ENCODE measurements at places on chromosomes 1 and 21.

DNA sequence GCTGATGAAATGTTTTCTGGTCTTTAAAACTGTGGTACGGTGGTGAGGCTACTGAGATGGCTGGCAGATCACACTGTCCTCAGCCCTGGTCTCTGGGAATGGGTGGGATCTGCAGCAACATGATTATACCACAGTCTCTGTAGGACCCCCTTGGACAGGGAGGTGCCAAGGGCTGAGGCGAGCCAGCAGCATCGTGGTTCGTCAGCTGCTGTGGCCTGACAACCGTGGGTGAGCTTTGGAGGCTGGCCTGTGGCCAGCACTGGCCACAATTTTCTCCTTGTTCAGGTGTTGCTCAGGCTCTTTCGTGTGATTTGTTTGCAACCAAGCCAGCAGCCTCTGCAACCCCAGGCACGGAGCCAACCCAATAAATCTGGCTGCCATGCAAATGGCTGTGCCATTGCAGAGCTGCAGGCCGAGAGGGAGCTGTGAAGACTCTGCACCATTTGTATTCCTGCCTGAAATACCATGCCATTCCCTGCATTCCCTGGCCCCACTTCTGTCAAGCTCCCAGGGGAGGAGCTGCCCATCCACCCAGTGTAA, 70.9 kb downstream of the PCP4 start:
- DNase-seq, result no peak

DNA sequence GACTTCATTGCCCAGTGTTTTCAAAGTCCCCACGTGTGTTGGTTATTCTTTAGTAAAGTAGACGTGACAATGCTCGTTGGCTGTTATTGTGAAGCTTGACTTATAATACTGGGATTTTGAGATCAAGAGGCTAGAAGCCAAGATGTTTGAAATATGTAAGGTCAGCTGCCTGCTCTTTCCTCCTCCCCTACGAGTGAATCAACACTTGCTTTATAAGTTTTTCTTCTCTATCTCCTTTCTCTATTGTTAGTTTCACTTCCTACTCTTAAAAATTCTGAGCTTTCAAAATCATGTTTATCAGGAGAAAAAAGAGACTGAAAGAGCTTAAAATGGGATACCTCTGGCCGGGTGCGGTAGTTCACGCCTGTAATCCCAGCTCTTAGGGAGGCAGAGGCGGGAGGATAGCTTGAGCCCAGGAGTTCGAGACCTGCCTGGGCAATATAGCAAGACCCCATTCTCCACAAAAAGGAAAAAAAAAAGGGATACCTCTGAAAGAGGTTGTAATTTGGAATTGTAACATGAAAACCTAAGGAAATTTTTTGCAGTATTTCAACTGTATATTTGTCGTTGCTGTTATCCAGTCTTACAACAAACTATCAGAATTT, 72.0 kb downstream of the EPB41 start:
- DNase-seq, result no peak

- no peak for DNase-seq
Measured at GRCh38 chr21:28833182-28833581, 159.5 kb downstream of the LTN1 start.

DNA sequence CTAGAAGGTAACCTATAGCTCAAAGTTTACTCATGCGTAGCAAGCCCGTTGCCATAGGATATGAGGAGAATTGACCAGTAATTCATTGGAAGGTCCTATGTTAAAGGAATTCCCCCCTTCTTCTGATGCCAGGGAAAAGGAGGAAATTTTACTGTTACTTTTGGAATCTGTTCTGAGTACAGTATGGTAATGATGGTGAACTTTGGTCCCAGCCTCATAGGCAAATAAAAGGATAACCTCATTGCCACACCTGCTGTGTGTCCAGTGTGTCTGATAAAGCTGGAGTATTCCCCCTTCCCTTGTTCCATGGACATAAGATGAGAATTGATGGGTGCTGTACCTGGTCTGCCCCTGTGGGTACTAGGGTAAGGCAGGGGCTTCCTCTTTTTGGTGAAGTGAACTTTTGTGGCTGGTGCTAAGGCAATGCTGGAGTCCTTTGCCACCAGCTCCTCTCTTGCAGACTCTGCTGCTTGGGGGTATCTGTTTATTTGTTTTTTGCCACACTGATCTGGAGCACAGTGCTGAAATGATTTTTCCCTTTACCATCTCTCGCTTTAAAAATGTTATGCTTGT, 22.2 kb downstream of the MPZ start:
- DNase-seq, result no peak

DNA sequence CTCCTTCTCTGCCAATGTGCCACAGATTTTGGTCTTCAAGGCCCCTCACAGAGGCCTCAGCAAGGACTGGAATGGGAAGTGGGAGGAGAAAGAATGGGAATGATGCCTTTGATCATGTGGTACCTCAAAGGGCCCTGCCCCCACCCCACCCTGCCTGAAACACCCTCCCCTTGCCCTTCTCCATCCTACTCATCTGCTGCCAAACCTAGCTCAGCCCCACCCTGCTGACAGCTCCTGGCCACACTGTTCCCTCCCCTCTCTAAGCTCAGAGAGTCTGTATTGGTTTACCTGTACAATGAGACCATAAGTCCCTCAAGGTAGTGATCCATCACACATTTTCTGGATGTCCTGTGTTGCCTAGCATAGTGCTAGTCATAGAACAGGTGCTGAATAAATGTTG, 6.7 kb upstream of the ARHGAP30 start:
- DNase-seq, result no peak

DNA sequence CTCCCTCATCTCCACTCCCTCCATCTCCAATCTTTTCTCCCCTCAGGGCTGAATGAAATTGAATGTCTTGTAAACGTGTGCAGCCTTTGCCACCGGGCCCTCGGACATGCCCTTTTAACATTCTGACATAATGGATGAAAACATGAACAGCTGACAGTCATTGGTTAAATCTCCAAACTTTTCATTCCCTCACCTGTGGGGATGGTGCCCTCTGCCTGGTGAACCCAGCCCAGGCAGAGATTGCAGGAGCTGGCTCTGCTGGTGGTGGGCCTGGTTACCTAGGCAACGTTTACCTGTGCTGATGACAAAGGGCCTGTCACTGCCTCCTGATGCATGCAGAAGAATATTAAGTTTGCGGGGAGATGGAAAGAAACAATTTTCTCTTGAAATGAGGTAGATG, 21.3 kb downstream of the ST6GALNAC3 start:
- no peak for DNase-seq

DNA sequence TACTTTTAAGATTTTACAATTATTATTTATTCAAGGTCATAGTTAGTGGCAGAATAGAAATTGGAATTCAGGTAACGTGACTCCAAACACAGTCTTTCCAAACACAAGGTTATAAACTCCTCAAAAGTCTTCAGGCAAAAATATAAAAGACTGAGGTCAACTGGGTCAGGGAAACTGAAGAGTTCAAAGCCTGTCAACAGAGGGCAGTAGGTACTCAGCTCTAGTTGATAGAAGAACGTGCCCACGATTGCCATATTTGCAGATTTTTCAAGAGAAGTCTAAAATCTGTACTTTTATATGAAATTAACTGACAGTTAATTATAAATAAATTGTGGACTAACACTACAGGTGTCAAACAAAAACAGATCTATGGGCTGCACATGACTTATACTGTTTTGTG, 135.0 kb downstream of the LHX4 start:
- DNase-seq, result no peak

DNA sequence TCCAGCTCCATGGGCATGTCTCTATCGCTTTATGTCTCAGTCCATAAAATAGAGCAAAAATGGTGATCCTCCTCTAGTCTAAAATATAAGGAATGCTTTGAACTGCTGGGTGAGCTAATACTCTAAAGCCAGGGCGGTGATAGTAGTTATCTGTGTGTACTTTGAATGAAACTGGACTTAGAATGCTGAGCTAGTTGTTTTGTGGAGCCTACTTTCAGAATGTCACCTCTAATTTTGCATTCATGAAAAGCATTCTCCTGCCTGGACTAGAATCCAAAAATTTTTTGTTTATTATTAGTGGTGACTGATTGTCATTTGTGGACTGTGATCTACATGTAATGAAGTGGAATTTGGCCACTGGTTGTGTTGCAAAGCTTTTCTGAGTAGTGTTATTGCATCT, 241.6 kb upstream of the C1orf105 start:
- DNase-seq, result no peak

DNA sequence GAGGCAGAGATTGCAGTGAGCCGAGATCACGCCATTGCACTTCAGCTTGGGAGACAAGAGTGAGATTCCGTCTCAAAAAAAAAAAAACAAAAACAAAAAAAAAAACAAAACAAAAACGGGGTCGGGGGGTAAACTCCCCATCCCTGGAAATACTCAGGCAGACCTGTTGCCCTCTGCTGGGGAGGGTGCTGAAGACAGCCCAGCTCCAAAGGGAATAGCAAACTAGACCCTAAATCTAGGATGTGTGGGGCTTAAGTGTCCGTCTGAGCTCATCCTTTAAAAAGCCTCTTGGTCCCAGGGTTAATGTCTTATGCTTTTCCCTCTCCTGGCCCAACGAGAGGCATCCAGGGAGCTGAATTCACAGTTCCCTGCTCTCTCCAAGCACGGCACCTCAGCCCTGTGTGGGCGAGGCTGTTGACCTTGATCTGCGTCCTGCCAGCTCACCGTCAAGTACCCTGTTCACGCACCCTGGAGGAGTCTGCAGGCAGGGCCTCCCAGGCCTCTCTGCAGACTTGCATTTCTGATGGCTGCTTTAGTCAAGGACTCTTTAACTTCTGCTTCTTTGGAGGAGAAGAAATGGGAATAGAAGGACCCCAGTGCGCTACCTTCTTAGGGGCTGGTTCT, 22.3 kb downstream of the KCND3 start:
- DNase-seq, result no peak

DNA sequence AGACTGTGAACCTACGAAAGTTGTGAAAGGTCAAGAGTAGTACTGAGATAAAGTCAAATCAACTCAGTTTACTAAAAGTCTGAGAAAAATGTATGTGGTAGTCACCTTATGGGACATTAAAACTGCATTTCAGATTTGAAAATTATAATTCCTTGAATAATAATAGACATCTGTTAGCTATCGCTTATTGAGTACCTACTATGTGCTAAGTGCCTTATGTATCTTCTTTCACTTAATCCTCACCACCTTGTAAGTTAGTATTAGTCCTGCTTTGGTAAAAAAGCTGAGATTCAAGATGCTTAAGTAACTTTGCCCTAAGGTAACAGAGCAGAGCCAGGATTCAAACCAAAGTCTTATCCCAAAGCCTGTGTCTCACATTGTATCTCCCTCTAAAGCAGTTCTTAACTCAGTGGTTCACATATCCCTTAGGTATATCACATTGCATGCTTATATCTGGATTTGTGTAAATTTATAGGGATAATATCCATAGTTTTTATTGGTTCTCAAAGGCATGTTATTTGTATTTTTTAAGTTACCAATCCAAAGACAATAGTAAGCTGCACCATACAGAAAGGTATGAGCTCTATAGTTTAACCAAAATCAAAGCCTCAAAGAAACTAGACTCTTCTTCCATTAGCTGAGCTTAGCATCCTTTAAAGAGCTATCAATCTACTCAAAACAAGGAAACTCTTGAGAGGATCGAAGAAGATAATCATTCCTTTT, 865 bp downstream of the PIGC start:
- DNase-seq, result no peak

DNA sequence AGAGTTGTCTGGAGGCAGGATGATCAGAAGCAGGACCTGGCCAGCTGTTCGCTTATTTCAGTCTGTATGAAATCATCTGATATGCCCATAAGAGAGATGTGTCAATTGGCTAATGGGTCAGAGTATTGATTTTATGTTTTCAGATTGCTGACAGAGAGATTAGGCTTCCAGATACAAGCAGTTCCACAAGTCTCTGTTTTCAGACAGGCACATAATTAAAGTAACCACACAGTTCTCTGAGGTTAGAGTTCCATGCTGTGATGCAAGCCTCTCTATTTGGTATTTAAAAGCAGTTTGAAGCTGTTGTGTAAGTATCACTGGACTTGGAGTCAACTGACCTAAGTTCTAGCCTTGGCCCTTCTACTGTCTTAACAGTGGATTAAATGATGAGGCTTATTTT, 50.1 kb downstream of the ATF6 start:
- DNase-seq, result no peak

- no peak for DNase-seq
Measured at GRCh38 chr1:178869119-178869697, 1.7 kb downstream of the ANGPTL1 start.

- no peak for DNase-seq
Measured at GRCh38 chr1:37181425-37181824, 147.1 kb upstream of the GRIK3 start.

Data from globus pallidus (tissue), 1 donor.